COLO829 (cell line): ENCODE measurements at places on chromosomes 13 and 19.

DNA sequence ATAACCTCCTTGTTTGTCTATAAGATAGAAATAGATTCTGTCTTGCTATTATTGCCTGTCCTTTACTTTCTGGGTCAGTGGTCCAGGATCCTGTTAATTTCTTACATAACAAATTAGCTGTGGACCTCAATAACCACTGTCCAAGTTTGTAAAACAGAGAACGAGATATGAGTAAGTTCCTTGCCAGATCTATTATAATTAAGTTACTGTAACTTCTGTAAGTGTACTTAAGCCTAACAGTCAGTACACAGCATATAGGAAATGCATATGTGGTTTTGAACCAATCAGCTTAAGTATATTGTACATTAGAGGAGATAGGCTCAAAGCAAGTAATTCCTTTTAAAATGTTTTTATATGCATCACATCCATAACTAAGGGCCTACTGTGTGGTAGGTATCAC lies 34.9 kb downstream of the HTR2A start:
- no peak for DNase-seq

DNA sequence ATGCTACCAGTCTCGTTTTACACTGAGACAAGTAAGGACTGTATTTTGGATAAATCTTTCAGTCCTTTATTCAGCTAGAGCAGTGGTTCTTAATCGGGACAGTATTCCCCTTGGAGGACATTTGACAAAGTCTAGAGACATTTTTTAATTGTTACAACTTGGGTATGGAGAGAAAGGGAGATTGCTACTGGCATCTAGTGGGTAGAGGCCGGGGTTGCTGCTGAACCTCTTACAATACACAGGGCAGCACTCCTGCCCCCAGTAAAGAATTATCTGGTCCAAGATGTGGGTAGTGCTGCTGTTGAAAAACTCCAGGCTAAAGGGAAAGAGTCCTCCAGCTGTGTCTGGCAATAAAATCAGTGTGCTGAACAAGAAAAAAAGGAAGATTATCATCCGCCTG lies 334.8 kb downstream of the SLC7A1 start:
- DNase-seq: no peak

GRCh38 chr19:49579947-49580263 lies 451 bp downstream of the NOSIP start:
- no peak for DNase-seq

- no peak for DNase-seq
Observed at GRCh38 chr19:9313756-9314155, 4.1 kb upstream of the ZNF699 start.

DNA sequence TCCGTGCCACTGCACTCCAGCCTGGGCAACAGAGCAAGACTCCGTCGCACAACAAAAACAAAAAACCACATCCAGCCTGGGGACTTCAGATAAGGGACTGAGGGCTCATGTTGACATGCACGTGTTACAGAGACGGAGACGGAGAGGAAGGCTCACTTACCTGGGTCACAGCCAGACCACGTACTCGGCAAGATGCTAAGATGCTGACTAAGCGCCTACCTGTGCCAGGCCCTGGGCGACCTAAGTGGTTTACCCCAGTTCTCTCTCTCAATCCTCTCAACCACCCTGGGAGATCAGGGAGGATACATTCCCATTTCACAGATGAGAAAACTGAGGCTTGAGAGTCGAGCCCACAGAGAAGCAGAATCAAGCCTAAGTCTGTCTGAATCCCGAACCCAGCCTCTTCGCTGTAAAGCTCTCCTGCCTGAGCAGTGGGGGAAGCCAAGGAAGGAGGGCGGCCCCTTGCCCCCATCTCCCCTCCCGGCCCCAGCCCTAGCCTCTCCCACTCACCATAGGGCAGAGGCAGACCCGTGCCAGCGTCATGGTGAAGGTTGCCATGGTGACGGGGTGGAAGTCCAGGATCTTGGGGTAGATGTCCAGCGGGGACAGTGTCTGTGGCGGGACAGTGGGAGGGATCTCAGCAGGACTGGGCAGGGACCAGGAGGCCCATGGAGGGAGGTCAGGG lies 13.5 kb downstream of the ERCC2 start:
- no peak for DNase-seq
